A375 (cell line): ENCODE measurements at places on chromosomes 12 and 14. TPM values are rescaled to one million over a fixed set of nuclear protein-coding genes. Genes with fewer than 3 reads are reported as not detected.

CCDC196 gene
- total RNA-seq: not detected in 2 replicates

SCN8A gene
- total RNA-seq: 2.0 and 5.9 TPM in 2 replicates

KRT3 gene
- not detected in 2 replicates for total RNA-seq

RNASE2 gene
- not detected in 2 replicates for total RNA-seq

SLC22A17 gene
- total RNA-seq: 0.64 and 2.1 TPM in 2 replicates

NFATC4 gene
- 8.6 and 12.2 TPM in 2 replicates for total RNA-seq

SIX6 gene
- total RNA-seq: 0.08 TPM in 1 of 2 replicates, not detected in the other

TAS2R30 gene
- 2.4 and 3.0 TPM in 2 replicates for total RNA-seq

ANO6 gene
- 31.1 and 31.3 TPM in 2 replicates for total RNA-seq

SAMD15 gene
- total RNA-seq: 2.6 and 5.8 TPM in 2 replicates
